ENCODE measurements at places on chromosomes 13 and 19.

DNA sequence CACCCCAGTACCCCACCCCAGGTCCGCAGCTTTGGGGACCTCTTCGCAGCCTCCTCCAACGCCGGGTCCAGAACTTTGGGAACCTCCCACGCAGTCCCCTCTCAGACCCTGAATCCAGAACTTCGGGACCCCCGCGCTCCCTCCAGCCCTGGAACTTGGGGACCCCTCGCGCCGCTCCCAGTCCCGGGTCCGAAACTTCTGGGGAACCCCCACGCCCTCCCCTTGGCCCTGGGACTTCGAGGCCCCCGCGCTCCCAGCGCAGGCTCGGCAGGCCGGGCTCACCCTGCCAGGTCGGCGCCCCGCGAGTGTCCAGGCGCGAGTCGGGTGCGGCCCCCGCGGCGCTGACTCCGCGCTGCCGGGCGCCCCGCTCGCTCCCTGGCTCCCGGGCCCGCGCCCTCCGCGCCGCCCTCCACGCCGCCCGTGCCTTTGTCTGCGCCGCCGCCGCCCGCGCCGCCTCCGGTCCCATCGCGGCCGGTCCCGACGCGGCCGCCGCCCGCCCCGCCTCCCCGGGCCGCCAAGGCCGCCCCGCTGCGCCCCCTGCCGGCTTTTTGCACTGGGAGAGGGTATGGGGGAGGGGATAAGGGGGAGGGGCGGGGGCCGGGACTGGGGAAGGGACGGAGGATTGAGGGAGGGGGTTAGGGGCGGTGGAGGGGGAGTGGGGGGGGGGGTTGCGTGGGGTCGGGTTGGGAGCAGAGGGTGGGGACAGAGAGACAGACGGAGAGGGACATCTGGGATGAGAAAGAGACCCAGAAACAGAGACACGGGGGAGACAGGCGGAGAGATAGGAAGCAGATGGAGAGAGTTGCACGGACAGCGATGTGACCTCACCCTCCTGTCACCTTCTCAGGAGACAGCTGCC, at the start of gene HOMER3:
Gene HOMER3 (minus strand): TSS at position 449 of the 859 bp plus-strand sequence. CDS start 2,235 bp downstream, outside the sequence.
- DNase-seq: peak; percentile 56

DNA sequence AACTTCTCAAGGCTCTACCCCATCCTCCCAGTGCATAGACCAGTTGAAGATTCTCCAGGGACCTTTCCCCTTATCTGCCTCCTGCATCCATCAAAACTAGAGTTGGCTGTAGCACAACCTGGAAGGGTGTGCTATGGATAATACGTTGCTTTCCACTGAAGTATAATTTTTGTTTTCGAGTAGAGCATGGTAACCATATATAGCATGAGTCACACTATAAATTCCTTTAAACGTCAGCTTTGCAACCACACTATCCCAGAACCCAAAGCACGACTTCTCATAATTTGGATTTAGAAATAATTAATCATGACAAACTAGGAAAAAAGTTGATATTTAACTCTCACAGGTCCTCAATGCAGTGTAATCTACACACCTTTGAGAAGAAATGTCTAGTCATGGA, 138.3 kb upstream of the NBEA start:
- no peak for DNase-seq

GRCh38 chr19:31113293-31113692, 235.9 kb downstream of the TSHZ3 start:
- DNase-seq: no peak

DNA sequence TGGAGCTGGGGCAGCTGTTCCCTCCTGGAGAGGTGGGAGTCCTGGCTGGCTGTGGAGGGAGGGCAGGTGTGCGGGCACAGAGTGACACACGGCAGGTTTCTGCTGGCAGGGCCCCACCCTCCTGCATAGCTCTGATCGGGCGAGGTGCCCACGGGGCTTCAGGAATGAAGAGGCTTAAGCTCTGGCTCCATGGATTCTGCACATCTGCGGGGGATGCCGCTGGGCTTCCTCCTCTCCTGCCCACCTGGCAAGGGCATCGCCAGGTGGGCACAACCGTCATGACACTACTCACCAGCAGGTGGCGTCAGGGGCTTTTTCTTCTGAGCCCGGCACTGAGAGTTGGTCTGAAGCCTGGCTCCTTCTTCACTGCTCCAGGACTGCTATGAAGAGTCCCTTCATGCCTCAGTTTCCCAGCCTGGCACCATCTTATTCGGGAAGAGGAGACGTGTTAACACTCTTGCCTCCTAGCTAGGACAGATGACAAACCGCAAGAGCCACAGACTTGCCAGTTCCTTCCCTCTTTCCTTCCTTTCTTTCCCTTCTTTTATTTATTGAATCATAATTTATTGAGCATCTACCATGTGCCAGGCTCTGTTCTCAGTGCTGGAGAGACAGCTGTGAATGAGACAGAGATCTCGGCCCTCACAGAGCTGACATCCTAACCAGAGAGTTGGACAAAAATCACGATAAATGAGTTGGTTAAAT, 15.2 kb upstream of the PAK4 start:
- DNase-seq: peak; percentile 39

GRCh38 chr13:49443704-49444523, at the start of the genes CAB39L and SETDB2:
Gene CAB39L (minus strand): TSS chr13:49444064. CDS start chr13:49382910, 61,154 bp downstream.
Gene SETDB2 (plus strand): TSS chr13:49444274. CDS start chr13:49451894, 7,620 bp downstream.
- DNase-seq: peak; percentile 99

DNA sequence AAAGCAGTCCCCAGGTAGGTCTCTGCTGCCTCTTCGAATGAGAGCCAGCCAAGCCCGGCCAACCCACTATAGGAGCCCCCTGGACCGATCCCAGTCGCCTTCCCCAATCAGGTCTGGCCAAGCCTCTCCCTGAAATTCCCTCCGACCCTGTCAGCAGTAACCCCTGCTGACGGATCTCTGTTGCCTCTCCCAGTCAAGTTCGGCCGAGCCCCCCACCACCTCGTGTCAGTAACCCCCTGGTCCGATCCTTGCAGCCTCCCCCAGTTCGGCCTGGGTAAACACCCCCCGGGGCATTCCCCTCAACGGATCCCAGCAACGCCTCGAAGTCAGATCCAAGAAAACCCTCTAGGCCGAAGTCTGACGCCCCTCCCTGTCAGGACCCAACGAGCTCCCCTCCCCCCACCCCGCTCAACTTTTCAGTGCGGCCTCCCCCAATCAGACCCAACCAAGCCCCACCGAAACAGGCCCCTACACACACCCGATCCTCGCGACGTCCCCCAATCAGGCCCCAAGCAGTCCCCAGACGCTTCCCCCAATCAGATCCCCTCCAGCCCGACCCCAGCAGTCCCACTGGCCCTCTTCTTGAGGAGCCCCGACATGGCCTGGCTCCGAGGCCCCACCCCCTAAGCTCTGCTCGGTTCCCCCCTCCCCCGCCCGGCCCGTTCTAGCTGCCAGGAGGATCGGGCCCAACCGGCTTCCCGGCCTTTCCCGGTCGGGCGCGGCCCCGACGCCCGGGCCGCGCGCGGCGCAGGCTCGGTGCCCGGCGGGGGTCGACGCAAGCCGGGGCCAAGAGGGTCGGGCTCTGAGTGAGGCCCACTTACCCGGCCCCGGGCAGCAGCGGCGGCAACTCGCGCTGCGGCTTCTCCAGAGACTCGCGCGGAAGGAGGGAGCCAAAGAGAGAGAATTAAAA, 1.8 kb downstream of the TNPO2 start:
- DNase-seq: peak; percentile 82

- no peak for DNase-seq
These were observed 38.7 kb downstream of the TSHZ3 start for GRCh38 chr19:31310432-31311133.

DNA sequence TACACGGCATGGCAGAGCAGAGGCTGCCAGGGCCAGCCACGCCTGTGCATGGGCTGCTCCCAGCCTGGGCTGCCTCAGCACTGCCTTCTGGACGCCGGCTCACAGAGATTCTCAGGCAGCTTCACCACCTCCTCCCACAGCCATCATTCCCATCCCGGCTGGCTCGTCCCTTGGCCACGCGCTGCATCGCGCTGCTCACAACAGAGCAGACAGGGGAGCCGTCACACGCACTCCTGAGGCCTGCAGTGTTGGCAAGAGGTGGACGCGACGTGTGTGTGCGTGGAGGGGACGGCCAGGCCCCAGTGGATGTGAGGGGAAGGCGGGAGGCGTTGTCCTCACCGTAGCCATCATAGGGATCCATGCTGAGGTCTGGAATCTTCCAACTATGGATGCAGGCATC, 7.6 kb upstream of the PRKD2 start:
- no peak for DNase-seq

- peak; percentile 49 for DNase-seq
These were observed 25.7 kb upstream of the UBE2L5 start for GRCh38 chr13:30396434-30397075.

DNA sequence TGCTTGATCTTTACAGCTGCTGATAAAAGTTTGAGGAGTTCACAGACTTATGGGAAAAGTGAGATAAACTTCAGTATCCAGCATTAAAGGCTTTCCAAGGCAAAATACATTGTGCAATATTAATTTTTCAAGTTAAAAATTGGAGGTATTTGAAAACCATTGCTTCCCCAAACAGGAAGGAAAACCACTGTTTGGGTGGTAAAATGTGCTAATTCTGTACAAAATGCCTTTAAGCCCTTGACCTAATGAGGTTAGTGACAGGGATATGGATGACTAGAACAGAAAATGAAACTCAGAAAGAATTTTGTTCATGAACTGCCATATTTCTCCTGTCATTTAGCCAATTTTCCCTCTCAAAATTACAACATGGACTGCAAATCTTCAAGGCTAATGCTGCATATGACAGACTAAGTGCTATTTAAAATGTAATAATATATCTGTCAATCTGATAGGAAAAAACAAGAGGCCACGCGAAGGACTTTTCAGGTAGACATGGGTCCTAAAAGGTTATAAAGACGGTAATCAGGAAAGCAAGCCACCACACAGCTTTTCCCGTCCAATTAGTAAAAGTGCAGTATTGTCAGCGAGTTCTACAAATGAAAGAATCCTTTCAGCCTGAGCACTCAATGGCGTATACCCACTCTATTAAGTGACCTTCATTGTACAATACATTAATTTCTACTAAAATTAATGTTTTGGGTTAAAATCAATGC, 212.8 kb downstream of the ENOX1 start:
- peak; percentile 31 for DNase-seq

DNA sequence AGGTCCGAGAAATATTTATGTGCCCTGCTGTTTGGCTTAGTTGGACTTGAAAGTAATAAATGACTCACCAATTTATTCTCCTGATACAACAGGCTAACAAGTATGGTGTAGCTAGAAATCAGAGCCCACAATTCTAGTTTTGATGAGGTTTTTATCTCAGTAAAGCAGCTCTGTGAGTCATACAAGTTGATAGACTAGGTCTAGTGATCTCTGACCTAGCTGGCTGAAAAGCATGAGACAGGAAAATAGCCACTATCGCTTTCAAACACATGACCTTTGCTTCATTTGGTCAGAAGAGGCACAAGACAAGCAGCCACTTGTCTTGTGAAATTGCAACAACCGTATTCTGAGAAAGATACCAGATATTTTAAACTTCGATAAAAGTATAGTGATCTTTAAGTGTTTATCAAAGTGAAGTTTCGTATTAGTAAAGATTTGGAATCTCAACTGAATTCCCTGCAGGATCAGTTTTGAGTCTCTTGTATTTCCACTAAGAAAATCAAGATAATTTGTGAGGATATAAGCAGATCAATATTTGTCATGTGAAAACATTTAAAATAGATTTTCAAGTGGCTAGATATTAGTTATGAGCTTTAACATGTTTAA, 126.7 kb downstream of the MAB21L1 start:
- peak; percentile 1 for DNase-seq

DNA sequence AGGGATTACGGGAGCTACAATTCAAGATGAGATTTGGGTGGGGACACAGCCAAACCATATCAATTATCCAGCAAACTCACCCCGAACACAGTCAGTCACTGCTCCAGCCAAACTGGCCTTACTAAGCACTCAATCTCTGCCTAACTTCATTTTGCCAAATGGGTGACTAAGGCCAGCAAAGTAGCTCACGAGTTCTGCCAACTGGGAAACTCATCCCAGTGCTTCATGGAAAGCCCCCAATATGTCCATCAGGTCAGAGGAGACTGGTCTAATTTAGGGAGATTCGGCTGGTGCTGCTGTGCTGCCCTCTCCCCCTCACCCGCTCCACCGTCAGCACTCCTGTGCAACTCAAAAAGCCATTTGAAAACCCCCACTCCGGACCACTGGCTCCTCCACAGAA, 324.0 kb downstream of the FOXO1 start:
- DNase-seq: no peak

DNA sequence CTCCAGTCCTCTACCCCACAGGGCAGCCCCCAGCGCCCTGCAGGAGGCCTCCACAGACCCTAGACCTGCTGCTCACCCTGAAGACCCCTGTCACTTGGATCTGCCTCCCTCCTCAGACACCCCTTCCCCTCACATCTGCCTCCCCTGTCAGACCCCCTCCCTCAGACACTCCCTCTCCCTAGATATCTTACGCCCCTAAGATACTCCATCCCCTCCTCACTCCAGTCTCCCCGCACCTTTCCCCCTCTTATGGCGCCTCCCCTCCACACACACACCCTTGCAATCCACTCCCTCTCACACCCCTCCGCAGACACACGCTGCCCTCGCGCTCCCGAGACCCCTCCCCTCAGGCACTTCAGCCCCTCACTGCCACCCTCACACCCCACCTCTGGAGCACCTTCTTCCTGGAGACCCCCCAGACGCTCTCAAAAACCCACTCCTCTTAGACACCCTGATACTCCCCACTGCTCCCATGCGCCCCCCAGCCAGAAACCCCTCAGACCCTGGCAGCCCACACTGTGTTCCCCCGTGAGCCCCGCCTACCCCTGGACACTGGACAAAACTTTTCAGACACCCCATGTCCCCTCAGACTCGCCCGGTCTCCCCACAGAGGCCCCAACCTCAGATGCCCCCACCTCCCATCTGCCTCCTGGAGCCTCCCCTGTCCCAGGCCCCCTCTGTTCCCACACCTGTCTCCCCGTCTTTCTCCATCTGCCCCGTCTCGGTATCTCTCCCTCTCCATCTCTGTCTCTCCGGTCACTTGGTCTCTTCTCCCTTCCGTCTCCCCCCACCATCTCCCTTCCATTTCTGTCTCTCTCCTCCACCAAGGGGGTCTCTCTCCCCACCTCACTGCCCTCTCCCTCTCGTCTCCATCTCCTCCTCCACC, 14.5 kb downstream of the ERFL start:
- no peak for DNase-seq

DNA sequence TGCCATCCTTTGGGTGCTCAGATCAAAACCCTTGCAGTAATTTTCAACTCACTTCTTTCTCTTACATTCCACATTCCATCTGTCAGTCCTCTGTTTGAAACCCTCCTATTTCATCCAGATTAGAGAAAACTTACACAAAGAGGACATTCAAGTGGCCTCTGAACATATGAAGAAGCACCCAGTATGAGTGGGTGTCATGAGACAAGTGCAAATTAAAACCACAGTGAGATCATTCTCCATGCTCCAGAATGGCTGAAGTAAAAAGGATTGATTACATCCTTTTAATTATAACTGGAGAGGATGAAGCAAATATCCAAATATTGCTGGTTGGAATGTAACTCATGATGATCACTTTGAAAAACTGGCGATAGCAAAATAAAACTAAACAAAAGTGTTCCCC, 96.5 kb downstream of the MIPEP start:
- no peak for DNase-seq

DNA sequence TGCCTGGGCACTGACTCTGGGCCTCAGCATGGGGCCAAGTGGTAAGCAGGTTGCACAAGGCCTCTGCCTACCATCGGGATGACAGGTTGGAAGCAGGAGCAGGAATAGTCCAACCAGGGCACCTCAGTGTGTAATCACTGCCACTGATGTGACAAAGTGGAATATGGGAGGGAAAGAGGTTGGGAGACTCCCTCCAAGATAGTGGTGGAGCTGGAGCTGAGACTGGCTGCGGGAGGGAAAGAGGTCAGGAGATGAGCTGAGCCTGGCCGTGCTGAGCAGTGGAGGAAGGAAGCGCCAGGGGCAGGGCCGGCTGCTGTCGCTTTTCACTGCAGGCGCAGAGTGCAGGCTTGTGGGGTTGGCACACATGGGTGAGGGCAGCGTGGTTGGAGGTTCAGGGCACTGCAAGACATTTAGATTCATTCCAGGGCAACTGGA, 6.8 kb downstream of the UPF3A start:
- DNase-seq: no peak
